ENCODE measurements at places on chromosomes 16 and 17.
A peak's percentile ranks its signal among the peaks of the same experiment; 100 is the strongest.

DNA sequence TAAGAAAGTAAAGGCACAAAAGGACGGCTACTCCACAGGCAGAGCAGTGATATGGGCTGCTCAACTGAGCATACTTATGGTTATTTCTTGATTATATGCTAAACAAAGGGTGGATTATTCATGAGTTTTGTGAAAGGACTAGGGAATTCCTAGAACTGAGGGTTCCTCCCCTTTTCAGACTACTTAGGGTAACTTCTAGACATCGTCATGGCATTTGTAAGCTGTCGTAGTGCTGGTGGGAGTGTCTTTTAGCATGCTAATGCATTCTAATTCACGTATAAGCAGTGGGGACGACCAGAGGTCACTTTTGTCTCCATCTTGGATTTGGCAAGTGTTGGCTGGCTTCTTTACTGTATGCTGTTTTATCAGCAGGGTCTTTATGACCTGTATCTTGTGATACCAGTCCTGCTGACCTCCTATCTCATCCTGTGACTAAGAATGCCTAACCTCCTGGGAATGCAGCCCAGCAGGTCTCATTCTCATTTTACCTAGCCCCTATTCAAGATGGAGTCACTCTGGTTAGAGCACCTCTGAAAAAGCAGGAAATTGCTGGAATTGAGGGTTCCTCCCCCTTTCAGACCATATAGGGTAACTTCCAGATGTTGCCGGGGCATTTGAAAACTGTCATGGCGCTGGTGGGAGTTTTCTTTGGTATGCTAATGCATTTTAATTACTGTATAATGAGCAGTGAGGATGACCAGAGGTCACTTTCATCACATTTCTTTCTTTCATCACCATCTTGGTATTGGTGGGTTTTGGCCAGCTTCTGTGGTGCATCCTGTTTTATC, 388.5 kb downstream of the XYLT1 start:
- DNase-seq: no peak

DNA sequence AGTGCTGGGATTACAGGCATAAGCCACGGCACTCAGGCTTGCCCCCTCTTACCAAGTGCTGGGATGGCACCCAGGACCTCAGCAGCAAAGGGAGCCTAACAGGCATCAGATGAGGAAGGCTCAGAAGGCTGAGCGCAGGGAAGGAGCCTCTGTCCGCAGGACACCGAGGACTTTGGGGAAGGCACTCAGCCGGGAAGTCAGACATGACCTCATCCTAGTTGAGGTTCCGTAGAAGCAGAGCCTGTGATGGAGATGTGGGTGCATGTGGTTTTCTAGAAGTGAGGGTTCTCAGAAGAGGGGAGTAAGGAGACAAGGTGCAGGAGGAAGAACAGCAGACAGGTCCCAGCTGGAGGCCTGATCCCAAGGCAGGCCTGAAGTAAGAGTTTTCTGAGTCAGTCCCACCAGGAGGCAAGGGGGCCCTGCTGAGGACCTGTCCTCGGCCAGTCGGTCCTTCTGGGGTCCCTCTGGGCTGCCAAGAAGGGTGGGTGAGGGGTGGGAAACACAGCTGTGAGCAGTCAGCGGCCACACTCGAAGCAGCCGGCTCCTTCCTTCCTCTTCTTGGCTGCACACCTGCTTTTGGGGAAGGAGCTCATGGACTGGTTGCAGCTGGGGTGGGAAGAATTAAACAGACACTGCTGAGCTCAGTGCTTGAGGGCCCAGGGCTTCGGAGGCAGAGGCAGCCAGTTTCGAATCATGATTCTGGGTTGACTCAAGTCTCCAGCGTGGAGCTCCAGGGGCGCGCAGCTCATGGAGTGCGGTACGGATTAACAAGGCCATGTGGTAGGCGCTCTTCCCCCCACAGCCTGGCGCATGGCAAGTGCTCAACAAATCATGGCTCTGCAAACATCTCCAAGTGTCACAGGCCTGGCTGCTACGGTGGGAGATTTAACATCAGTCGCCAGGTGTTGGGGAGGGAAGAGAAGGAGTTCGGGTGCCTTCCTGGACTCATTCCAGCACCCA, 38.9 kb upstream of the SNN start:
- no peak for DNase-seq

- DNase-seq: no peak
These were observed 906 bp upstream of the CARMIL2 start for GRCh38 chr16:67644038-67644437.

- DNase-seq: no peak
These were observed 9.0 kb upstream of the MYCBPAP start for GRCh38 chr17:50499270-50499669.

GRCh38 chr16:89345642-89346150, 128.2 kb downstream of the ZNF778 start:
- no peak for DNase-seq

DNA sequence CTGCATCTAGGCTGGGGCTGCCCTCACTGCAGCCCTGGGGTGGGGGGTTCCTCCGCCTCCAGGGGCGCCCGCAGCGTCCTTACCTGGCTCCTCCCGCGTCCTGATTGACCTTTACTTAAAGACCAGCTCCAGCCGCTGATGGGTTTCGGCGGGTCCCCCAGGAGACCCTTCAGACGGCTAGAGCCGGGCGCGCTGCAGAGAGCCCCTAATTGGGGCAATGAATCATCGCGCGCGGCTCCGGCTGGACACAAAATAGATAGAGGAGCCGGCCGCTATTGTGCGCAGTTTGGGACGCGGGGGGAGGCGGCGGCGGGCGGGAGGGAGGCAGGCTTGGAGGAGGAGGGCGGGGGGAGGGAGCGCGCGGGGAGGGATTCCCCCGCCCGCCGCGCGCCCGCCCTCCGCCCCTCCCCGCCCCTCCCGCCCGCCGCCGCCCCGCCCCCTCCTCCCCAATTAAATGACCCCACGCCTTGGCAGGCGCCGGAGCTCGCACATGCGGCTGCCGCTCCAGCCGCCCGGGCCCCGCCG, 56.5 kb upstream of the CIBAR2 start:
- DNase-seq: peak; percentile 18

GRCh38 chr16:69890892-69891282, 60.2 kb upstream of the CLEC18A start:
- no peak for DNase-seq

DNA sequence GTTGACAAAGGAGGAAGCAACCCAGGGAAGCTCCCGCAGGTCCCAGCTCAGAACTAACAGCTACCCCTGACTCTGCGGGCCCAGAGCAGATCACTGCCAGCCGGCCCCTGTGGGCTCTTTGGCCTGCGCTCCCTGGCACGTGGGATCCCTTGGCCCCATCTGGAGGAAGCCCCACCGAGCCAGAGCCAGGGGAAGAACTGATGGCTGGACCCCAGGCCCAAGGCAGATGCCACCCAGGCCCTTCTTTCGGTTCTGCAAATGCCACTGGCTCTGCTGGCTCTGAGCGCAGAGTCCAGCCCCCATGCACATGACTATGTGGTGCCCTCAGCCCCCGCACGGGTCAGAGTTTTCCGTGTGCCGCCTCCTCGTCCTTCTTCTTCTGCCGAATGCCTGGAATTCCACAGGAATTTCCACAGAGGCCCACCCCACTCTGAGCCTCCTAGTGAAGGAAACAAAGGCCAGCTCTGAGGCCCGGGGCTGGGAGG, 35.8 kb upstream of the SNN start:
- no peak for DNase-seq

DNA sequence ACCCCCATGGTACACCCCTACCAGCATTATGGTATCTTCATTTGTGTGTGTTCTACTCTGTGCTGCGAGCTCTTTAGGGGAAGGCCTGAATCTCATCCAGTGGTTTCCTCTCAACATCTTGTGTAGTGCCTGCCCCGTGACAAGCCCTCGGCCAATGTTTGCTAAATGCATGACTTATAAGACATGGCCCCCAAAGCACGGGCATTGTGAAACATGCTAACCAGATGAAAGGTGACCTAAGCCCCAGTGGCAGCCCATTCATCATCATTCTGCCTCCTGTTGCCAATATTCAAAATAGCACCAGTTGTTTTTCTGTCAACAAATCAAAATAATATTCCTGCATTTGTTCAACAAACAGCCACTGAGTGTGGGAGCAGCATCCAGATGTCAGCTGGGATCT, 108.8 kb upstream of the HSBP1 start:
- no peak for DNase-seq

DNA sequence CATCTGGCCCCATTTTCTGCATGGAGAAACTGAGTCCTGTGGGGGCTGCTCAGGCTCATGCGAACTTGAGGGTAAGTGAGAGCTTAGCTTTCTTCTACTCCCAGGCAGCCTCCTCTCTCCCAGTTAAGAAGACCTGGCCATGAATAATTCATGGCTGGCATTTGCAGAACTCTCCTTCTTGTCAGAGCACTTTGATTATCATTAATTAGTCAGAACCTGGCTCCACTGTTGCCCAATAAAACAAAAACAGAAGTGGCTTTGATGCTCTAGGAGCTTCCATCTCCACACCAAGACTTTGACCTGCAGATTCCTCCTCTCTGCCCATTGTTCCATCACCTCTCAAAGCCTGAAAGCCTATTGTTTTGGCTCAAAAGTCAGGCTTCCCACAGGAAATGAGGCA, 45.5 kb upstream of the CDH3 start:
- DNase-seq: no peak

GRCh38 chr16:79805621-79806020, 205.1 kb upstream of the MAF start:
- no peak for DNase-seq

GRCh38 chr16:69930117-69930776, 20.9 kb upstream of the CLEC18A start:
- DNase-seq: peak; percentile 20

GRCh38 chr16:23029733-23030420, 119.4 kb downstream of the USP31 start:
- DNase-seq: no peak

- DNase-seq: no peak
These were observed 53.3 kb upstream of the DLX4 start for GRCh38 chr17:49915670-49916069.

GRCh38 chr17:81295676-81296381, 722 bp upstream of the SLC38A10 start:
- DNase-seq: peak; percentile 26

DNA sequence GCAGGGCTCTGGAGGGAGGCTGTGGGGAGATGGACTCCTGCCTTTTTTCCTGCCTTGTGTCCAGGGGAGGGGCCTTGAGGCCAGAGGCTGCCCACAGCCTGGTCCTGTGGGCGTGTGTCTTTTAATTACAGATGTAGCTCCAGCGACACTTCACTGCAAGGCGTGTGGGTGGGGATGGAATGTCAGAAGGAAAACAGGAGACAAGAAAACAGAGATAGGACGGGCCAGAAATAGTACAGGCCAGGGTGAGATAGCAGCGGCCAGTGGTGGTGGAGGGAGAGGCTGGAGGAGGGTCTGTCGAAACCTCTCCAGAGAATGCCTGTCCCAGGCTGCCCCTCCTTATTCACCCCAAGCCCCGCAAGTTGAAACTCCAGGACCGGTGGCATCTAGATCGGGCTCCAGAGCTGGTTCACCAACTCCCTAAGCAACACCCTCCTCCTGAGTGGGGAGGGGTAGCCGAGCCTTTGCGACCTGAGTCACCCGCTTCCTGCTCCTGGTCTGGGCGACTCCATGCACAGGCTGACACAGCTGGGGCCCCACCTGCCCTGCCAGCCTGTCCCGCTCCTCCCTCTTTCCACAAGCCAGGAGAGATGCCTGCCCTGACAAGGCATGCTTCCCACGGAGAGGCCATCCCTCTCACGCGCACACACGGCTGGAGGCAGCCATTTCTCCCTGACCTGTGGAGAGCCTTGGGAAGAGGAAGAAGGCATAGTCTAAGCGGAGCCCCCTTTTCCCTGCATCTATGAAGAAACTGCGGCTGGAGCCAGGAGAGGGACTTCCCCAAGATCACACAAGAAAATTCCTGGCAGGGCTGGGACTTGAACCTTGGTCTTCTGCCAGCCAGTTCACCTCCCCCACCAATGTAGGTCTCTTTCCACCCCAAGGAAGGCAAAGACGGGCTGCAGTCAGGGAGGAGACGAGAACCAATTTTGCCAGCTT, 6.6 kb upstream of the JUP start:
- no peak for DNase-seq

GRCh38 chr17:8708025-8708461, 36.6 kb downstream of the CCDC42 start:
- DNase-seq: no peak

DNA sequence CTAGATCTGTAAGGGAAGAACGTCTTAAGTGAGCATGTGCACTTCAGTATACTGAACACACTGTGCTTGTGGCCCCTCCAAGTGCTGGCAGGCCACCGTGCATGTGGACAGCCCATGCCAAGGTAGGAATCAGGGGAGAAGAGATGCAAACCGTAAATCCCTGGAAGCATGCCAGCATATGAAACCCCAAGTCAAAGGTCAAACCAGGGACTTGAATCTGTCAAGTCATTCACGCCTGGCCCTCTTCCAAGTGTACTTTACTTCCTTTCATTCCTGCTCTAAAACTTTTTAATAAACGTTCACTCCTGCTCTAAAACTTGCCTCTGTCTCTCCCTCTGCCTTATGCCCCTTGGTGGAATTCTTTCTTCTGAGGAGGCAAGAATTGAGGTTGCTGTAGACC, 2.8 kb upstream of the ATXN2L start:
- no peak for DNase-seq

- DNase-seq: no peak
These were observed 98.3 kb upstream of the HLF start for GRCh38 chr17:55166506-55166905.

DNA sequence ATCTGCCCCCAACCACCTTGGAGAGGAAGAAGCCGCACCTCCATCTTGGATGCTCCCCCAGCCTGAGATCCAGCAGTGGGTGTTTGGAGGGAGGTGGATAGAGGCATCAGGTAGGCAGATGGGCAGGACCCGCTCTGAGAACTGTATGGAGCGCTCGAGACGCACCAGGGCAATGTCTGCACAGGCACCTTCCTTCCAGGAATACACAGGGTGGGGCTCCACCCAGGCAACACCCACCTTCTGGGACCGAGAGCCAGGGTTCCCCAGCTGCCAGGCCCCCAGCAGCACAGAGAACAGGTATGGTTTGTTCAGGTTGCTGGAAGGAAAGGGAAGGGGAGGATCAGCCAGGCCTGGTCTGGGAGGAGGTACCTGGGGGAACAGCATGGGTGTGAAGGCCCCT, 2.4 kb downstream of the PRSS22 start:
- no peak for DNase-seq

- DNase-seq: no peak
These were observed 9.3 kb downstream of the ARRB2 start for GRCh38 chr17:4719684-4720221.

Data from stimulated activated CD4-positive, alpha-beta T cell treated with anti-CD3 and anti-CD28 coated beads, Interleukin-12 subunit alpha, Interleukin-12 subunit beta, amount 100 ng/mL, for 4 hours (primary cell).